WTC11 (cell line): ENCODE measurements at places on chromosomes 13 and 19. TPM values are rescaled to one million over a fixed set of nuclear protein-coding genes. Genes with fewer than 3 reads are reported as not detected.

The SIX5 gene
- 26.0 to 37.0 TPM (median 36.5 TPM) in 3 replicates for total RNA-seq

GRCh38 chr13:110680852-110681251 lies 25.1 kb downstream of the CARS2 start:
- no peak overlapping the region for H3K27ac ChIP-seq
- no peak overlapping the region for H3K4me3 ChIP-seq
- H3K27me3 ChIP-seq = no peaks in the 10 kb centered on the region
- H3K36me3 ChIP-seq = peaks cover 39% of the 10 kb centered on the region

DNA sequence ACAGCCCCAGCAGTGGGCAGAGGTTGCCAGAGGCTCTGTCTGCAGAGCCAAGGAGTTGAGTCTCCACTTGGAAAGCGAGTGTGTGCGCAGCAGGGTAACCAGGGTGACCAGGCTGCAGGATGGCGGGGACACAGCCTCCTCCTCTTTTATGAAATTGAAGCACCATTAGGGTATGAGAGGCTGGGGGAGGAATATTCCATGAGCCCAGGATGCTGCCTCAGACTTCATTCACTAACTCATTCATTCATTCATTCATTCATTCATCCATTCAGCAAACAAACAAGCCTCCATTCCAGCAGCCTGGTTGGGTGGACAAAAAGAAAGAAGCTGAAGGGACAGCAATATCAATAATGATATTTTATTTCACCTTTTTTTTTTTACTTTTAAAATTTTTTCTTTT lies 6.6 kb upstream of the LMTK3 start:
- H3K27me3 ChIP-seq = no peaks in the 10 kb centered on the region
- no peak for DNase-seq
- peak overlapping the region; percentile 38; the same call in 1 of the 2 replicates for H3K27ac ChIP-seq
- peaks cover 8% of the 10 kb centered on the region for H3K4me1 ChIP-seq
- no peaks in the 10 kb centered on the region for H3K36me3 ChIP-seq

DNA sequence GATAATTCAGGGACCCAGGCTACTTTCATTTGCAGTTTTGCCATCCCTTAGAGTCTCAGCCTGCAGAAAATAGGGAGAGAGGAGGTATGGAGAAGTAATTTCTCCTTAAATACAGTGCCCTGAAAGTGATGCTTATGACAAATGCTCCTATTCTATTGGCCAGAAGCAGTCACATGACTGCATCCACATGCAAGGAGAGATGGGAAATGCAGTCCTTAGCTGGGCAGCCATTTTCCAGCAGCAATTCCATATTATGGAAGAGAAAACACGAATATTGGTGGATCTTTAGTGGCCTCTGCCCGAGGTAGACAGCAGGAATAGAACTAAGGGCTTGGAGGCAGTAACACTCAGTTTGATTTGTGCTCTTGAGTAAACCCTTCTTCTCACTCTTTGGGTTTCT lies 39.4 kb downstream of the VAV1 start:
- H3K4me3 ChIP-seq = no peak overlapping the region
- DNase-seq = no peak
- H3K36me3 ChIP-seq = peaks cover 37% of the 10 kb centered on the region
- no peaks in the 10 kb centered on the region for H3K4me1 ChIP-seq

DNA sequence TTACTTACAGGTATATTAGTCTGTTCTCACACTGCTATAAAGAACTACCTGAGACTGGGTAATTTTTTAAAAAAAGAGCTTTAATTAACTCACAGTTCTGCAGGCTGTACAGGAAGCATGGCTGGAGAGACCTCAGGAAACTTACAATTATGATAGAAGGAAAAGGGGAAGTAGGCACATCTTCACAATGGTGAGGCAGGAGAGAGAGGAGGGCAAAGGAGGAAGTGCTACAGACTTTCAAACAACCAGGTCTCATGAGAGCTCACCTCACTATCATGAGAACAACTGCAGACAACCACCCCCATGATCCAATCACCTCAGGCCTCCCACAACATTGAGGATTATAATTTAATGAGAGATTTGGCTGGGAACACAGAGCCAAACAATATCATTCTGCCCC lies 511.7 kb downstream of the SLITRK6 start:
- H3K4me1 ChIP-seq = peaks cover 21% of the 10 kb centered on the region
- DNase-seq = no peak
- H3K36me3 ChIP-seq = no peaks in the 10 kb centered on the region
- no peak overlapping the region for H3K4me3 ChIP-seq

GRCh38 chr13:70568571-70568970 lies 460.3 kb upstream of the KLHL1 start:
- DNase-seq = no peak
- H3K27ac ChIP-seq = no peak overlapping the region
- H3K4me3 ChIP-seq = no peak overlapping the region
- no peaks in the 10 kb centered on the region for H3K4me1 ChIP-seq
